ENCODE measurements at places on chromosomes 11 and 22. TPM values are rescaled to one million over a fixed set of nuclear protein-coding genes. Genes with fewer than 3 reads are reported as not detected.

ELFN2 gene
- not detected for total RNA-seq

SEPTIN3 gene
- not detected for total RNA-seq

HTR3B gene
- not detected for total RNA-seq

CACNA1I gene
- 0.05 TPM for total RNA-seq

DAGLA gene
- 3.2 TPM for total RNA-seq

DDI1 gene
- not detected for total RNA-seq

LDLRAD3 gene
- 1.0 TPM for total RNA-seq

OLFML1 gene
- total RNA-seq: 7.3 TPM

OR4D5 gene
- total RNA-seq: not detected

APOL5 gene
- total RNA-seq: not detected

OR2AT4 gene
- total RNA-seq: not detected

SLCO2B1 gene
- total RNA-seq: 22.7 TPM

NPAS4 gene
- total RNA-seq: not detected

C22orf42 gene
- total RNA-seq: not detected

TXN2 gene
- total RNA-seq: 113 TPM

BCR gene
- total RNA-seq: 26.7 TPM

MMP12 gene
- total RNA-seq: not detected

JAML gene
- total RNA-seq: 2.9 TPM

Data from left ventricle myocardium inferior (tissue), 1 donor.